ENCODE measurements at places on chromosomes 1 and 21.

GRCh38 chr1:110192541-110192940, 17.6 kb upstream of the KCNC4 start:
- DNase-seq: no peak

- peak; percentile 18 for DNase-seq
These were observed 509.6 kb upstream of the CXADR start for GRCh38 chr21:17003258-17003615.

DNA sequence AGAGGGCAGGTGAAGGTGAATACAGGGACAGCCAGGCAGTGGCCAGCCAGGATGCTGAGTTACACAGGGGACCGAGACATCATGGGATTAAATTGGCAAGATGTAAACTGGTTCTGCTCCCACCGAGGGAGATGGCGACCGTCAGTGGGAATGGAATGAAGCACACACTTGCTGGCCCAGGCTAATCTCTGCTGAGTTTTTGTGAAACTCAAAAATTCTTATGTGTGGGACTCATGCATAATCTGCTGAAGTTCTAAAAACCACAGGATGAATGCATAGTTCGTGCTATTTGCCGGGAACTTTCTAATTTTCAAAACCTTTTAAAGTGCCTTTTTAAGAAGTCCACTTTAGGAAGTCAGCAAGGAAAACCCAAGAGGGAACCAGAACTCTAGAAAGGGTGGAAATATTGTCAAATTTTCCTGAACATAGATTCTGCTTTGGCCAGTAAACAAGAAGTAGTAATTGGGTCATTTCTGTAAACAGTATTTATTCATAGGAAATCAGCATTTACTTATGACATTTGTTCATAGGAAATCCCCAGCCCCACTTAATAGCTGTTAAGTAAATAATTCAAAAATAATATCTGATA, 85.4 kb upstream of the ROR1 start:
- DNase-seq: no peak

DNA sequence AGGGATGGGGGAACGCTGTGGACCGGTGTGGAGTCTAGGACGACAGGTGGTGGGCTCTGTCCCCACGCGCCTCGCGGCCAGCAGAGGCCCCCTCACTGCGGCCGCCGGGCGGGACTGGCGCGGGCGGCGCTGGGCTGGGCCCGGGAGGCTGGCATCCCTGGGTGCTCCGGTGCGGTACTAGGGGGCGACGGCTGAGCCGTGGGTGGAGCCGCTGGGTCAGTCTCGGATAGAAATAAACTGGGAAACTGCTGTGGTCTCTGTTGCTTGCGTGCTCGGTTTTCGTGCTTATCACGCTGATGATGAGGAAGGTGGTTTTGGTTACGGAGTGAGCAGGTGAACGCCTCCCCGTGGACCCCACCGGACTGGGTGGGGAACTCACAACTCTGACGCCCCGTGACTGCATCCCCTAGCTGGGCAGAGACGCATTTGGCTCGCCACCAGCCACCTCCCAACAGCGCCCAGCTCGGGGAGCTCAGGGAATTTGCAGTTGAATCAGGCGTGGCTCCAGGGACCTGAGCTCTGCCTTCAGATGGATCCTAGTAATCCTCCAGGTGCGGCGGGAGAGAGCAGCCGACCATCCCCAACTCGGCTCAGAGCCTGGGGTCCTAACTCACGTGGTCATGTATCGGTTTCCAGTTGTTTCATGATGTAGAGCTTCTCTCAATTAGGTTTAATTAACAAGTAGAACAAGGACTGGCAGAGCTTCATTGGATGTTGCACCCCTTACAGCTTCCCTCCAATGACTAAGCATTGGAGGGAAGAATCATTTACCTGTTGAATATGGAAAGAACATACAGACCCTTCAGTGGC, 32.1 kb downstream of the HSD17B7 start:
- DNase-seq: peak; percentile 49

GRCh38 chr1:45922374-45922773, 119.0 kb downstream of the MAST2 start:
- no peak for DNase-seq

GRCh38 chr1:43653339-43653738, 3.4 kb downstream of the KDM4A start:
- no peak for DNase-seq

- peak; percentile 26 for DNase-seq
These were observed 22.9 kb upstream of the ARHGEF10L start for GRCh38 chr1:17516303-17517214.

DNA sequence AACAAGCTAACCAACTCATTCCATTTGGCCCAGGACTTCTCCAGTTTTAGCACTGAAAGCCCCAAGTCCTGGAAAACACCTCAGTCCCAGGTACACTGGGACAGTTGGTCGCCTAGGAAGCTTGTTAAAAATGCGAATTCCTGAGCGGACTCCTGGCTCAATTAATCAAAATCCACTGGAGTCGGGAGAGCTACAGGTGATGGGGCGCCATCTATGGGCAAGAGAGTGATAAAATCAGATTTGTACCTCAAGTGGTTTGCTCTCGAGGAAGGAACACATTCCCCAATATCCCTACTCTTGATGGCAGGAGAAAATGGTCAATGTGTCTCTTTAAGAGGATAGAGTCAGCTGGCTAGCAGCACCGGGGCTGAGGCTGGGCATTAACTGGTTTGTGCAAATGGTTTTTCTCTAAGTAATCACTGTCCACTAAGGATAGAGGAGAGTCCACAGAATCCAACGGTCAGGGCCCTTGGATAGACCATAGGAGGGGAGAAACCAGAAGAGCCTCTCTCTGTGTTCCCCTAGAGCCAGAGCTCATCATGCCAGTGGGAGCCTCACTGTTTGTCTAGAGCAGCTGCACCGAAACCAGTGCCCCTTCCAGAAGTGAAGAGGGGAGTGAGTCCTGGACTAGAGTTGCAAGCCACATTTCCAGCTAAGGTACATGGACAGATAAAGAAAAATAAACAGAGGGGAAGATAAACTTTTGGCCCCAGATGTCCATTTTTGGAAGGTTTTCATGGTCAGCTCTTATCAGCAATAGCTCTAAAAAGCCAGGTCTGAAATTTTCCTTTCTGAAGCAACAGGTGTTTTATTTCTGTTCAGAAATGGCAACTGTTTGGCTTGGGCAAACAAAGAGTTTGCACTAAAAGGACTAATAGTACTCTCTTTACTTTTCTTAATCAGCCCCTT, 148.5 kb downstream of the TENT5C start:
- peak; percentile 84 for DNase-seq

DNA sequence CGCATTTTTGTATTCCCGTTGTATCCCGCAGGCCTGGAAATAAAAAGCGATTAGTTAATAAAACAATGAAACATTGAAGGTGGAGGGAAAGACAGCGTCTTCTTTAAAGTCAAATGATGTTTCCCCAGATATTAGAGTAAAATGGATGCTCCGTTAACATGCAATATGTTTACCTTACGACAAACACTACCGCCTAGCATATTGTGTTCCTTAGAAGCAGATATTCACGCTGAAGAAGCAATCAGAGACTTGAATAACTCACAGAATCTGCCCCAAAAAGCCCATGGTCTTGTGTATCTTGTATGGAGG, 583 bp upstream of the B4GALT3 start:
- no peak for DNase-seq

DNA sequence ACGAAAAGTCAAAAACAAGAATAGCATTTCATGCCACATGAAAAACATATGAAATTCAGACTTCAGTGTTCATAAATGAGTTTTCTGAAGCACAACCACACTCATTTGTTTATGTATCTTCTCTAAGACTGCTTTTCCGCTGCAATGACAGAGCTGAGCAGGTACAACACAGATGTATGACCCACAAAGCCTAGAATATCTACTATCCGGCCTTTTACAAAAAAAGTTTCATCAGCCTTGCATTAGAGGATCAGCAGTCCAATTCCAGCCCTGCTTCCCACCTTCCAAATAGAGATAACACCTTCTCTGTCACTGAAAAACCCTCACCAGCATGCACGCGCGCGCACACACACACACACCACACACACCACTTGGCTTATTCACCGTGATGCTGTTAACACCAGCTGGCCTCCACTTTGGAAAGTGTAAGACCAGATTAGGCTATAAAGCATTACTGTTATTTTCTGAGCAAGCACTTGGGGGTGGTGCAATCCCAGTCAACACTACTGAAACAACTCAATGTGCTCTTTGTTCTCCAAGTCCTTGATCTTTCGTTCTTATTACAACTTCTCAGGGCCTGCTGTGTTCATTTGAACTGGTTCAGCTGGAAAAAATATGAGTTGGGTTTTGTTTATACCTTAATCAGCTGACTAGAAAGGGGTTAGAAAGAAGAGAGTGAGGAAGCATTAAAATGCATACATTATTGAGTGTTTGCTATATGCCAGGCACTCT, 90.0 kb downstream of the GLUL start:
- peak; percentile 66 for DNase-seq

- DNase-seq: no peak
These were observed 118.3 kb downstream of the GALNT2 start for GRCh38 chr1:230185076-230186001.

GRCh38 chr1:156417401-156418020, 48.5 kb downstream of the RHBG start:
- no peak for DNase-seq

- no peak for DNase-seq
These were observed 307.6 kb upstream of the VAMP3 start for GRCh38 chr1:7463526-7463925.

- no peak for DNase-seq
These were observed 2.7 kb downstream of the SLAMF7 start for GRCh38 chr1:160741612-160742348.

GRCh38 chr1:205291596-205291995, 29.9 kb downstream of the NUAK2 start:
- no peak for DNase-seq

GRCh38 chr1:173269490-173270230, 62.5 kb upstream of the TNFSF4 start:
- no peak for DNase-seq

DNA sequence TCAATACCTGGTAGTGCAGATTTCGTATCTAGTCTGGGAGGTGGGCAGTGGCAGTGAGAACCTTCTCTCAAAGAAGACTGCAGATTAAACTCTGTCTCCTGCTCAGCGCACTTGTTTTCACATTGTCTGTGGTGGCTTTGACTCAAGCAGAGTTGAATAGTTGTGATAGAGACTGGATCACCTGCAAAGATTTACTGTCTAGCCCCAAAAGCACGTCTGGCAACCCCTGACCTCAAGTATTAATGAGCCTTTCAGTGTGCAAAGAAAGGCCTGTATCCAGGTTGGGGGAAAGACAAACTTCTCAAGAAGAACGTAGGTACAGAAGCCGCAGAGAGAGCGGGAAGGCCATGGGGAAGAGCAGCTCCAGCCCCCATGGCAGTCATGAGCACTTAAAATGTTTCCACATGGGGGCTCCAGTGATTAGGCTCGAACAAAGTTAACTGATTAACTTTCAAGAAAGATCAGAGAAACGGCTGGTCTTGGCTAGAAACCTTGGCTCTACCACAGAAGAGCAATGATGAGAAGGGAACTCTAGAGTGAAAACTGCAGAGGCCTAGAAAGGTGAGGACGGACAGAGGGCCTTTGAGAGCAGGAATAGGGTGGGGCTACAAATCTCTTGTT, 15.2 kb downstream of the HENMT1 start:
- DNase-seq: no peak

DNA sequence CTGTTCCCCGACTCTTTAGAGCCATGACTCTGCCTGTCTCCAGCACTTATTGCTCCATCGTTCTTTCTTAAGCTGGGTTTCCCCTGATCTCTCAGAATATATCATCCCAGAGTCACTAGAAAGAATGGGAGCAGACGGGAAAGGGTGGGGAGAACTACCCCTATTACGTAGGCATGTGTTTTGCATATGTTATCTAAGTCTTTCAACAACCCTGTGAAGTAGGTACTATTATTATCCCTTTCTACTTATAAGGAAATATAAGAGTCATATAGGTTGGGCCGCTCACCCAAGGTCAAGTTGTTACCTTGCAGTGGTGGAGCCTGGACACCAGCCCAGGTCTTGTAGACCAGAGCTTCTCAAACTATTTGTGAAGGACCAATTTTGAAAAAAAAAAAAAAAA, 38.7 kb downstream of the ELF3 start:
- DNase-seq: no peak

GRCh38 chr1:19006000-19006399, 49.5 kb upstream of the IFFO2 start:
- no peak for DNase-seq

GRCh38 chr1:179091691-179092165, 9.9 kb downstream of the TOR3A start:
- DNase-seq: peak; percentile 41

DNA sequence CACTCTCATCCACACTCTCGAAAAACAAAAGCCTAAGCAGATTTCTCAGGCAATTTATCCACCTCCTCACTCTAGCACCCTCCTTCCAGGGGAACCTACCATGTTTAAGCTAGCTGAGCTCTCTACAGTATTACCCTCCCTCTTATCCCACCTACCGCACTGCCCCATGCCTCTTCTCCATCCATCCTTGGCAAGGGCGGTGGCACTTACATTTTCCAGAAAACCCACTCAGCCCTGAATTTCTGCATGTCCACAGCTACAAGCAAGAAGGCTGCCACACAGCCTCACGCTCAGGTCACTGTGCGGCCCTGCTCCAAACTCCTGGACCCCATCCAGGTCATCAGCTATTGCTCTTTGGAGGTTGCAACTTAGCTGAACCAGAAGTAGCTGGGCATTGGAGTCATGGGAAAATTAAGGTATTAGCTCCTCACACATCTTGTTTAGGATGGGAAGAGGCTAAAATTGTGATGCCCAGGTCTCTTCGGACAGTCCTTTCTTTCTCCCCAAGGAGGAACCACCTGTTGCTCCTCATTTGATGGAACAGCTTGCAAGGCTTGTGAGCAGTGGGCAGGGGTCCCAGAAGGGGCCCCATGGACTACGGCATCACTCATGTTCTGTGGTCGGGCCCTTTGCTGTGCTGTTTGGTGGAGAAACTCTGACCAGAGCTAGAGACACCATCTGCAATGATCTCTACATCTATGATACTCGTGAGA, 1.1 kb downstream of the KLHDC9 start:
- DNase-seq: peak; percentile 6
